ENCODE measurements at places on chromosomes 2 and 18.

- no peak for DNase-seq
These were observed 76.9 kb downstream of the MYT1L start for GRCh38 chr2:2254206-2254605.

DNA sequence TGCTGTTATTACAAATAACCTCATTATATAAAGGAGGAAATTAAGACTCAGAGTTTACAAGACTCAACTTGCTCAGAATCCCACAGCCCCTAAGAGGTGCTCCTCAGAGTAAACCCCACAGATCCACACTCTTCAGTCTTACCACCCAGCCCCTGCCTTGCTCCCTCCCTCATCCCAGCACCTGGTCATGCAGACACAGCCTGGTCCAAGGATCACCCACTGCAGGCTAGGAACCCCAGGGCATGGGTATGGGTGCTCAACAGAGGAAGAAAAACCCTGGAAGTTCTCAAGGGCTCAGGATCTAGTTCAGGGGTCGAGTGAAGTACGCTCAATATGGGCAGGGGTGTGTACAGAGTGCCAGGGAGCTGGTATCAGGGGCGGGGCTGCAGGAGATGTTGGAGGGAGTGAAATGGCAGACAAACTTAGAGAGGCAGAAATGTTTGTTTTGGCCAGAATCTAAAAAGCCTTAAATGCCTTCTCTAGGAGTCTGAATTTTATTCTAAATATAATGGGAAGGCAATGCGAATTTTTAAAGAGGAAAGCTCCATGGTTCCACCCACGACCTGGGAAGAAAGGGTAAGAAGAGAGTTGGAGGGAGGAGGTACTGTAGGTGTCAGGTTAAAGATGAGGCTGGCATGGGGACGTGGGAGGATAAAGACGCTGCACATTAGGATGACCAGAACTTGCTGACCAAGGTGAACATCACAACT, 79.1 kb upstream of the MGAT4A start:
- no peak for DNase-seq

DNA sequence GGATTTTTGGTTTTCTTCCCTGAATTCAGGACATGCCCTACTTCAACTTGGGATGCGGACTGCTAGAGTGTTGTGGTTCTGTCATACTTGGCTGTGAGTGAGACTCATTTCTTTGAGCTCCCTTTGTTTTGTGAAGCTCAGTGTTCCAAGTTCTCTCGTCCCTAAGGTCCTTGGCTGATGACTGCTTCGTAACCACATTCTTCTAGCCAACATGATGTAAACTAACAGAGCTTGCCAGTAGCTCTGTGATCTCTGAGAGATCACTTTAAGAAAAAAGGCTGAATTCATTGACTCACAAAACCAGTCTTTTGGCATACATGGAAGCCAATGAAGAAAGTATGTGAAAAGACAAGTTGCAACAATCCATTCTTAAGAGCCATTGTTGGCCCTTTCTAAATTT, 96.9 kb upstream of the MSTN start:
- DNase-seq = no peak

DNA sequence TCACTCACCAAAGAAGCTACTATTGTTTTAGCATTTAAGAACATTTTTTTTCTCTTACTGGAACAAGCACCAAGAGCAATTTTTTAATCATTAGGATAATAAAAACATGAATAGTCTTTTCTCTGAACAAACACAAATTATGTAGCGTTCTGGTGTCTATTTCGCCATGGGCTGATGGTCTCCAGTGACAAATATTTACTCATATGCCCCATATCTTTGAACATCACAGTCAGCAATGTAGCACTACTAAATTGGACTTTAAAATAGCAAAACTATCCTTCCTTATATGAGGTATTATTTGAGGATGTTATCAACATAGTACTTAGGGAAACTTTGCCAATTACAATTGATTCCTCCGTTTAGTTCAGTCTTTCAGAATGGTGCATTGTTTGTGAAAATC, 1326.0 kb upstream of the ZEB2 start:
- no peak for DNase-seq

DNA sequence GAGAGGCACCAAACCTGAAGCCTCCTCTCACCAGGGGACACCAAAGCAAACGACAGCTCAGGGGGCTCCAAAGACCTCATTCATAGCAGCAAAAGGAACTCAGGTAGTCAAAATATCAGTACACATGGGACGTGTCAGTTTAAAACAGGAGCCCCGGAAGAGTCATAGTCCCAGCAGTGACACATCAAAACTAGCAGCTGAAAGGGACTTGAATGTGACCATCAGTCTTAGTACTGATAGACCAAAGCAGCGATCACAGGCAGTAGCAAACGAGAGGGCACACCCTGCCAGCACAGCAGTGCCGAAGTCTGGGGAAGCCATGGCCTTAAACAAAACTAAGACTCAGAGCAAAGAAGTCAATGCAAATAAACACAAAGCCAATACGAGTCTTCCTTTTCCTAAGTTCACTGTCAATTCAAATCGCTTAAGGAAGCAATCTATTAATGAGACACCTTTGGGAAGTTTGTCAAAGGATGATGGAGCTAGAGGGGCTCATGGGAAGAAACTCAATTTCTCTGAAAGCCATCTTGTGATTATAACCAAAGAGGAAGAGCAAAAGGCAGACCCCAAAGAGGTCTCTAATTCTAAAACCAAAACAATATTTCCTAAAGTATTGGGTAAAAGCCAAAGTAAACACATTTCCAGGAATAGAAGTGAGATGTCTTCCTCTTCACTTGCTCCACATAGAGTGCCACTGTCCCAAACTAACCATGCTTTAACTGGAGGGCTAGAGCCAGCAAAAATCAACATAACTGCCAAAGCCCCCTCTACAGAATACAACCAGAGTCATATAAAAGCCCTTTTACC, 1.2 kb downstream of the GALNT5 start:
- DNase-seq = no peak

DNA sequence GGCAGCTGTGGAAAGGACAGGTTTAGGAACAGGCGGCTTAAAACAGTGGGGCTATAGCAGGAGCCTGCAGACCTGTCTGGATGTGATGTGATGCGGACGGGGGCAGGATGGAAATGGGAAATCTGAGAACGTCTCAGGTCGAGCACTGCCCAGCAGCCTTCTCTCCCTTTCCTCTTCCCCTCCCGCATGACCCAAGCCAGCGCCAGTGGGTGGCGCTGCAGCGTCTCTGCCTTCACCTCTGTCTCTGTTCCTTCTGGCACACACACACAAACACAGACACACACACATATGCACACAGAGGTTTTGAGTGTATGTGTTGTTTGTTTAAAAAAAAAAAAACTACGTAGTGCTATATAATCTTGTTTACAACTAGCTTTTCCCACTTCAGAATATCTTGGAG, 82.0 kb upstream of the SLC66A3 start:
- no peak for DNase-seq

- no peak for DNase-seq
These were observed 319.9 kb downstream of the AGPS start for GRCh38 chr2:177712462-177712861.

DNA sequence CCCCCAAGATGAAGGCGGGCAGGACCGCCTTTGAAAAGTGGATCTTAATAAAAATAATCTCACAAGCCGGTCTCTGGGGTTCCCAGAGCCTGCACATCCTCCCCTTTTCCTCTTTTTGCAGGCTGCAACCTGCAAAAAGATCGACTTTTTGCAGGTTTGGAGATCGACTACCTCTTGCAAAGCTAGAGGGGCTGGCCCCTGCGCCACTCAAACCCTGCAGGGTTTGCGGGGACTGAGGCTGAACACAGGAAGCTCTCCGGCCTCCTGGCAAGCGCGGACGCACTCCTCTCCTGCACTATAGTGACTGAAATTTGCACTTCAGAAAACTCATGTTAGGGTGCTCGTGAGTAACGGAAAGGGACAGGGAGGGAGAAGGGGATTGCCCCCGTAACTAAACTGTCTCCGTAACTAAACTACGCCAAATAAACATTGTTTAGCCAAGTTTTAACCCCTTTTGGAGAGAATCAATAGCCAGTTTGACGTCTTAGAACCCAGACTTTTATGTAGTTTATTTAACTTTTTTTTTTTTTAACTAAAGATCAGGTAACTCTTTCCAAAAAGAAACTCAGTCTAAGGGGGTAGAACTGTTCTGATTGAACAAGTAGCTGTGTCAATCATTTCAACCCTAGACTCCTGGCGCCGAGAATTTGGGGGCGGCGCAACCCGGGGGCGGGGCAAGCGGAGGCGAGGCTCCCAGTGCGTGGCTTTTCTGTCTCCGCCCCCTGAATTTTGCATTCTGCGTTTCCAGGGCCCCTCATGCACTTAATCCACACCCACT, 2.5 kb downstream of the IGFBP5 start:
- peak; percentile 15 for DNase-seq

GRCh38 chr18:59788791-59789106, 91.5 kb upstream of the CCBE1 start:
- DNase-seq = no peak

GRCh38 chr2:39160982-39161381, 40.1 kb upstream of the SOS1 start:
- DNase-seq = no peak

GRCh38 chr2:1582891-1583341, 161.4 kb downstream of the PXDN start:
- DNase-seq = no peak

GRCh38 chr18:66438711-66439536, 165.0 kb downstream of the CDH19 start:
- DNase-seq = no peak

- no peak for DNase-seq
These were observed 85.6 kb downstream of the DDX1 start for GRCh38 chr2:15677141-15677843.

GRCh38 chr18:50594942-50595341, 35.1 kb downstream of the MAPK4 start:
- no peak for DNase-seq

DNA sequence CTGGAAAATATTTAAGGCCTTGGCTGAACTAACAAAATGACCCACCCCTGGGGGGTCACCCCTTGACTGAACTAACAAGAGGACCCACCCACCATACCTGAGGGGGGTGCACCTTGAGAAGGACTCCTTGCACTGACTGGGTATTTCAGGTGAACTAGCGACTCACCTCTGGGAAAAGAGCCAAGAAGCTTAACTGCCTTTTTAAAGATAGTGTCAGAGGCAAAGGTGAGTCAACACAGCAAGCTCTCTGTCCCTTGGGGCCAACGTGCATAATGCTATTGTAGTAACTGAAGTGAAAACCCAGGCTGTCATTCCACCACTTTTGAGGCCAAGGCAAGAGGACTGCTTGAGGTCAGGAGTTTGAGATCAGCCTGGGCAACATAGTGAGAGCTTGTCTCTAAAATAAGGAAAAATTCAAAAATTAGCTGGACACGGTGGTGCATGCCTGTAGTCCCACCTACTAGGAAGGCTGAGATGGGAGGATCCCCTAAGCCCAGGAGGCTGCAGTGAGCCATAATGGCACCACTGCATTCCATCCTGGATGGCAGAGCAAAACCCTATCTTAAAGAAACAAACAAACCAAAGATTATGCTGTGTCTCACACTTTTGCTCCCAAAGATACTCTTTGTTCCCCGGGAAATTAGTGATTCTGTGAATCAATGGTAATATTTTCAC, 36.4 kb upstream of the ZCCHC2 start:
- DNase-seq = no peak

- no peak for DNase-seq
These were observed 167.5 kb downstream of the ALK start for GRCh38 chr2:29753671-29754444.

GRCh38 chr2:65856928-65857327, 424.5 kb upstream of the SPRED2 start:
- DNase-seq = no peak

- no peak for DNase-seq
These were observed 360.0 kb downstream of the RND3 start for GRCh38 chr2:150127346-150127990.

- no peak for DNase-seq
These were observed 17.3 kb upstream of the ARHGAP25 start for GRCh38 chr2:68717305-68717661.

- DNase-seq = no peak
These were observed 2.2 kb downstream of the MPP4 start for GRCh38 chr2:201696151-201696659.

DNA sequence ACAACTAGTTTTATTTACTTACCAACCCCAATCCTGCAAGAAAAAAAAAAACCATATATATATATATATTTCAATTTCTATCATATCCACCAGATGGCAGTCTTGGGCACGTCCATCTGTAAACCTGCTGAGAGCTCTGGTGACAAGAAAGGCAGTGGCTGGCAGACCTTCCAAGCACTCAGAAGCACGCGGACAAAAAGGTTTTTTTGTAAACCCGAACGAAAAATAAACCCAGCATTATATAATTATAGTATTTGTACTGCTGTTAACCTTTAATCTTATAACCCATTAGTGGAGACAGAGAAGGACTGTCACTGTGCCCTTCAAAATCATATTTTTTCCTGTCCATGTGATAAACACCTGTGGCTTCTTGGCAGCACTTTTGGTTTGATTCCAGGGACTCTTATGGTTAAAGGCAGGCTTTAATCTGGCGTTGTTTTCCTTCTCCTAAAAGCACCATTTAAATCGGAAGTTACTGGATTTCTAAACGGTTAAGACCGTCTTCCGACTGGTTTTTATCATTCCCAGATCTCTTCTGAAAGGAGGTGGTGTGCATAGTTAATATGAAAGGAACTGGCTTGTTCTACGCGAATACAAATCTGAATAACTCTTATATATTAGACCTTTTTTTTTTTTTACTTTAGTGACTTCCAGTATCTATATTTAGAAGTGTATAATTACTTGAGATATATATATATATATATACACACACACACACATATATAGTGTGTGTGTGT, 31.0 kb upstream of the SLC3A1 start:
- DNase-seq = peak; percentile 54

GRCh38 chr2:30871980-30872789, 64.9 kb upstream of the CAPN13 start:
- DNase-seq = no peak

DNA sequence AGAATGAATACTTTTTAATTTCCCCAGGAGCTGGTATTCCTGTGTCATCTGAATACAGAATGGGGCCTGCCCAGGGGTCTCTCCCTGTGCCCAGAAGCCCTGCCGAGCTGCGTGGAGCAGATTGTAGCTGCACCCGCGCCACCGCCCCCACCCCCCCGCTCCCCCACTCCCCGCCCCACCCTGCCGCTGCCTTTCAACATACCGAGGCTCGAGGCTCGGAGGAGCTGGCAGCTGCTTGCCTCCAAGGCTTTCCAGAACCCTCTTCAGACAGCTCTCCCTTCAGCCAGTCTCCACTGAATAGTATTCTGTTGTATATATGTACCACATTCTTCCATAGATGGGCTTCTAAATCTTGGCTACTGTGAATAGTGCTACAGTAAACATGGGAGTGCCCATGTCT, 150.7 kb downstream of the TSN start:
- DNase-seq = no peak

- no peak for DNase-seq
These were observed 49.4 kb downstream of the SFXN5 start for GRCh38 chr2:73022024-73022568.

GRCh38 chr2:54409752-54410151, 46.4 kb upstream of the SPTBN1 start:
- DNase-seq = no peak

- no peak for DNase-seq
These were observed 63.9 kb downstream of the ALPK2 start for GRCh38 chr18:58565021-58565420.

- no peak for DNase-seq
These were observed 154.1 kb upstream of the RBBP8 start for GRCh38 chr18:22778996-22779395.

GRCh38 chr2:45070113-45070652, 60.9 kb upstream of the SIX2 start:
- no peak for DNase-seq

GRCh38 chr2:166984797-166985196, 96.5 kb downstream of the XIRP2 start:
- DNase-seq = no peak

All from central memory CD4-positive, alpha-beta T cell (primary cell).